Stimulated activated CD8-positive, alpha-beta memory T cell treated with anti-CD3 and anti-CD28 coated beads, Interleukin-15, amount 100 ng/mL, for 48 hours (primary cell): ENCODE measurements at places on chromosomes 6 and 20.

DNA sequence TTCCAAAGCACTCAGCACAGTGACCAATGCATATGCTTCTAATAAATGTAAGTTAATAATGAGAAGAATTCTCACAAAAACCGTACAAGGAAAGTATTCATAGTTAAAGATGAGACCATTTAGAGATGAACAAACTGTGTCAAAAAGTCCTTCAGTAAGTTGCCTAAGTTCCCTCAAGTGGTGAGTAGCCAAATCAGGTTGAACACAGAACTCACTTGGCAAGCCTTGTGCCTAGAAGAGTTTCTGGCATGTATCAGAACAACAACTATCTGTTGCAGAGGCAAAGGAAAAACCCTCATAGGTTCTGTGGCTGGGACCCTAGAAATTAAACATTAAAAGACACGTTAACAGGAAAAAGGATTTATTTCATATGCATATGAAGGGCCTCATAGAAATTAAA, 129.6 kb upstream of the DOK5 start:
- no peak for DNase-seq

DNA sequence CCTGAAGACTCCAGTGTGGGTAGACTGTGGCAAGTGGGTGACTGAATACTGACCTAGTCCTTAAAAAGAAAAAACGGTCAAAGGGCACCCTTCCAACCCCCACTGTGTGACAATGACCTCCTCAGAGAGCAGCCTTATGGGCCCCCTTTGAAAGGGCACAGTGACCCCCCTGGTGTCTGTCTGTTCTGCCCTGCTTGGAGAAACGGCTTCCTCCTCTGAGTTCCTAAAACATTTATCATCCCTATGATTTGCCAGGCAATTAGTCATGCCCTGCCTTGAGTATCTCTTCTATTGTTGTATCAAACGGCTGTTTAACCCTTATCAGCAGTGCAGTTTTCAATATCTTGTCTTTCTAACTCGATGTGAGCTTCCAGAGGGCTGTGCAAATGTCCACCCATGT, 21.0 kb upstream of the STX16 start:
- DNase-seq = no peak

DNA sequence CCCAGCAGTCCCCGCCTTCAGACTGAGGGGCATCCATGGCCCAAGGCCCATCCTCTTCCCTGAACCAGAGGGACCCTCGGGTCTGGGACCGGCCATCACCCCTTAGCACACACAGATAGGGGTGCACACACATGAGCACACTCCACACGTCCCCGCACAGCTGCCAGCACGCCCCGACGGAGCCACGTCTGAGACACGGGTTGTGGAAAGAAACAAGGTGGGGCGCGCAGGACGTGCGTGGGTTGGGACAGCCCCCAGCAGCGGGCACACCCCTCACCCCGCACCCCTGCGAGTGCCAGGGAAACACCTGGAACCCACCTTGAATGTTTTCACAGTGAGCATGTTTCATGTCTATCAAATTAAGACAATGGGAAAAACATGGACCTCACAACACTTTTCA, 6.4 kb downstream of the GATA5 start:
- no peak for DNase-seq

GRCh38 chr6:41697861-41698781, 37.3 kb downstream of the TFEB start:
- no peak for DNase-seq

DNA sequence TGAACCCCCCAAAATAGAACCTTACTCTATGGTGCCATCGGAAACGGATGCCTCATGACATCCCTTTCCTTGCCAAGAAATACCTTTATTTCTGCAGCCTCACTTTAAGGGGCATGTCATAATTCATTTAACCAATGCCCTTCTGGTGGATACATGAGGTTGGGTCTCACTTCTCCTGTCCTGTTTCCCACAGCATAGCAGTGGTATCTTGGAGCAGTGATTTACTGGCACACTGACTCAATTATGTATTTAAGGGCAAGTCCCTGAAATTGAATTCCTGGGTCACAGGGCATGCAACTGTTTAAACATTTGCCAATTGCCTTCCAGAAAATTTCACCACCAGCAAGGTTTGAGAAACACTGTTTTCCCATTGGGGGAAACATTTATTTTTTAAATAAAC, 639 bp upstream of the LBP start:
- DNase-seq = no peak

DNA sequence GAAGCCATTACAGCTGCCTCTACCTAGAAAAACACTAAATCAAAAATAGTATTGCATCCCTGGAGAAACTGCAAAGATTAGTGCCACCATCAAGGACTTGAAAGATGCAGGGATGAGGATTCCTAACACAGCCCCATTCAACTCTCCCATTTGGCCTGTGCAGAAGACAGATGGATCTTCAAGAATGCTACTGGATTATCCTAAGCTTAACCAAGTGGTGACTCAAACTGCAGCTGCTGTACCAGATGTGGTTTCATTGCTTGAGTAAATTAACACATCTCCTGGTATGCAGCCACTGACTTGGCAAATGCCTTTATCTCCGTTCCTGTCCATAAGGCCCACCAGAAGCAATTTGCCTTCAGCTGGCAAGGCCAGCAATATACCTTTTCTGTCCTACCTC, 117.4 kb downstream of the TBC1D32 start:
- DNase-seq = no peak

DNA sequence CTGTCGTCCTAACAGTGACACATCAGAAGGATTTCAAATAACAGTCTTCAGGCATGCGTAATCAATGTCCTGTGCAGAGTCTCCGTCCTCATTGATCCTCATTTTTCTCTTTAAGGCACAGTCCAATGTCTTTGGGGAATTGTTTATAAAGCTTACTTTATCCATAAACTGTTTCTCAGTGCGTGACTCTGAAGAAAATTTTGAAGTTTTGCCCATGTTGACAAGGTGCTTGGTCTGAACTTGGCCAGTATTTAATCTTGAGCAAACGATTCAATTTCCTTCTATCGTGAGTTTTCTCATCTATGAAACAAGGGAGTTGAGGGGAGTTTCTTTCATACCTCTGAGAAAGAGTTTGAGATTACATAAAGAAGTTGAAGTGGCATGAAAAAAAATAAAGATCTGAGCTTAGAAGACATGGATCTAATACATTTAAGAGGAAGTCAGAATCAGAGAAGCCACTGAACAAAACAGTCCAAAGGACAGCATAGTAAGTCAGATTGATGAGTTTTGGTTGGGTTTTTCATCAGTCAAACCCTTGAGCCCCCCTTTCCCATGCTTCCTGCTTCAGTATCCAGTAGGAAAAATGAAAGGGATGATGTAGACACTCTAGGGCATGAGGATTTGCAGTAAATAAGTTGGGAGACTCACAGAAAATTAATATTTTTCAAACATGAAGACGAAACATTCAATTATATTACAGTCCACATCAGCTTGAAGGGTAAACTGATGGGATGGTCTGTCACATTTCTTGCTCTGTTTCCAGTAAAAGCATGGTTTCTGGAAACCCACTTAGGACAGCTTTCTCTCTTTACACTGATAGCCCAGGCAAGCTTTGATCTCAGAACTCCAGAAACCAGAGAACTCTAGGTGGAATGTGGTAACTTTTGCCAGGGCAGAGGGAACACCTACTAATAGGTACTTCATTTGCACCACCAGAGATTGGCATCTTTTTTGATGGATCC, 8.1 kb downstream of the EDN1 start:
- no peak for DNase-seq

DNA sequence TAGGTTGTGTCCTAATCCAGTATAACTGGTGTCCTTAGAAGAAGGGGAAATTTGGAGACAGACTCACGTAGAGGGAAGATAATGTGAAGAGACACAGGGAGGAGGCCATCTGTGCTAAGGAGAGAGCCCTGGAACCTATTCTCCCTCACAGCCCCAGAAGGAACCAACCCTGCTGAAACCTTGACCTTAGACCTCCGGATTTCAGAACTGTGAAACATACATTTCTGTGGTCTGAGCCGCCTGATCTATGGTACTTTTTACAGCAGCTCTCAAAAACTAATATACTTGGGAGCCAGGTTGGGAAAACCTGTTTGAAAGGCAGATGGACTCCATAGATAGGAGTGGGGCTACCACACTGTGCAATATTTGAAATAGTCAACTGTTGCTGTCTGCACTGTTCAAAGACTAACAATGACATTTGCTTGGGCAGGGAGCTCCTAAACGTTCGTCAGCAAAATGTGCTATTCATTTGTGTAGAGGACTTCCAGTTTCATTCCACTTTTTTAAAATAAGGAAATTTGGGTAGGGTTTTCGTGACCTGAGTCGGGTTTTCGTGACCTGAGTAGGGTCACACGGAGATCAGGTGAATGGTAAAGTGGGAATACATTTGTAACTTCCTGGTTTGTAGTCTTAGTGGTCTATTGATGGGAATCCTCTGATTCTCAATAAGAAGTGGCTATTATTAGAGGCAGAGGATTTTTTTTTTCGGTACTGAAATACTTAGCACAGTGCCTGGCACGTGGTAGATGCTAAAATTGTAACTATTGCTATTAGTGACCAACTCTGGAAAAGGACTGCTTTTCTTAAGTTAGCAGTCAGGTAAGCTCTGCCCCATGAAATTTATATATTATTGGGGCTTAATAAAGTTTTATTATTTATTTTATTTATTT, 11.4 kb downstream of the TAGAP start:
- DNase-seq = no peak

DNA sequence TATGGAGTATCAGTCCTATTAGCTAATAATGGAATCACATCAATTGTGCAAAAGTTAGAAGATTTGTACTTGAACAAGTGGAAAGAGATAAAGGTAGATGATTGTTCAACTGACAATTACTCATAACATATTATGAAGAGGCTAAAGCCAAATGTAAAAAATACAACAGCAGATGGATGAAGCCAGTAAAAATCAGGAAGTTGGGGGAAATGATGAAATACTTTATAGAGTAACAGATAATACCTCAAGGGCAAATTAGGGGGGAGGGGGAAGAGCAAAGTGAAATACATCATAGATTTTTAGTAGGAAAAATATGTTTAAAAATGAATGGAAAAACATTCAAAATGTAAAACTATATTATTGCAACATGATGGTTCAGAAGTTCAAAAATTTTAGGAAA, 114.0 kb downstream of the PDSS2 start:
- DNase-seq = no peak

DNA sequence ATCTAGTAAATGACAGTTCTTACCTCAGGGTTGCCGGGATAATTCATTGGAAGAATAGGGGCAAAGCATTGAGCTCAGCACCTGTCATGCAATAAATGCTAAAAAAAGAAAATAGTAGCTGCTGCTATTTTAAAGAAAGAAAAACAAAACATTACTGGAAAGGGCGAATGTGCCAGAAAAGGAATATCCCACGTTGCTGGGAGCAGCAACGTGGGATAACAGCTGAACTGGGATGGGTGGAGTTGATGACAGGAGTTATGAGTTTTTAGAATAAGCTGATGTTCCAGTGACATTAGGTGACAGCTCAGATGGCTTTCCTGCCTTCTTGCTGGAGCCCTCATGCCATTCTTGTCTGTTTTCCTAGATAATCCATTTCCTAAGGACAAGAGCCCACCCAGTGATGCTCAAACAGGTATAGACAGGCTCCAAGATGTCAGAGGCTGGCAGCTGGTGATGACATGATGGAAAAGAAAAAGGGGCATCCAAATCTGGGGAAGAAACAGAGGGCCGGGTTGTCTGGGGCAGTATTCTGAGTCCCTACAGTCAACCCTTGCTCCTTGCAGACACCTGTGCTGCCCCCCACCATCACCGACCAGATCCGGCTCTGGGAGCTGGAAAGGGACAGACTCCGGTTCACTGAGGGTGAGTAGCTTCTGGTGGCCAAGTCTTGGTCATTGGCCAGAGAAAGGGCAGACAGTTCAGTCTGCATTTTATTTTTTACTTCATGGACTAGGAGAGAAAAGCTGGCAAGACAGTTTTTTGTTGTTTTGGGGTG, 1.1 kb upstream of the VARS2 start:
- DNase-seq = no peak

- no peak for DNase-seq
These were observed 32.2 kb downstream of the C6orf52 start for GRCh38 chr6:10662207-10662606.

DNA sequence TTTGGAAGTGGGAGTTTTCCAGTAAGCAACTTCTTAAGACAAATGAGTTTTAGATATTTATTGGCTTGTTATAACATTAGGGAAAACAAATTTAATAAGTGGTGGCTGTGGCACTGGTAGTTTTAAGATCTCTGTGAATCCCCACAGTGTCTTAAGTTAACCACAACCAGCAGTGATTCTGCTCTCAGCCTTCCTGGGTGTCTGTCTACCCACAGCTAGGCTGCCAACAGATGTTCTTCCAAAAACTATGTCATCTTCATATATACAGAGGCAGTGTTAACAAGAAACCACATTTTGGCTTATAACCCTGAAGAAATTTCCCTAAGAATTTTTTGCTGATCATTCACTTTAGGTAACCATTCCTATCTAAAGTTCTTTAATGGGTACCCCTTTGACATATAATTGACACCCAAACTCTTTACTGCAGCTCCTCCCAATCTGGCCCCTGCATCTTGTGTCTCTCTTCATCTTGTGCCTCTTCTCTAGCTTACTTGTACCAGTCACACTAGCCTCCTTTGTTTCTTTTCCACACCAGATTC, 52.7 kb downstream of the TOP1 start:
- no peak for DNase-seq

GRCh38 chr6:6599468-6599873, 11.0 kb downstream of the LY86 start:
- no peak for DNase-seq

- no peak for DNase-seq
These were observed 235.4 kb downstream of the HDGFL1 start for GRCh38 chr6:22804620-22805261.

DNA sequence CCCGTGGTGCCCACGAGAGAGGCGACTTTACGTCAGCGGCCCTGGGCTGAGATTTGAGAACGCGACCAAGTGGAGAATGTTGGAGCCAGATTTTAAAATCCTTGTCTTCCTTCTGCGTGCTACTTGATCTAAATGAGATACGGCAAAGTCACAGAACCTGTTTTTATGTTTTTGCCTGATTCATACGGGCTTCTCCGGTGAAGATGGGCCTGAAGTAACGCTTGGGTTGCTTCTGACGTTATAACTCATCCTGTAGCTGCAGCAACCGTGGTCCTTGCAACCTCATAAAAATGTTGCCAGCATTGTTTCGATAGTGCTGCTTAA, 462 bp upstream of the SLC35B3 start:
- DNase-seq = no peak

DNA sequence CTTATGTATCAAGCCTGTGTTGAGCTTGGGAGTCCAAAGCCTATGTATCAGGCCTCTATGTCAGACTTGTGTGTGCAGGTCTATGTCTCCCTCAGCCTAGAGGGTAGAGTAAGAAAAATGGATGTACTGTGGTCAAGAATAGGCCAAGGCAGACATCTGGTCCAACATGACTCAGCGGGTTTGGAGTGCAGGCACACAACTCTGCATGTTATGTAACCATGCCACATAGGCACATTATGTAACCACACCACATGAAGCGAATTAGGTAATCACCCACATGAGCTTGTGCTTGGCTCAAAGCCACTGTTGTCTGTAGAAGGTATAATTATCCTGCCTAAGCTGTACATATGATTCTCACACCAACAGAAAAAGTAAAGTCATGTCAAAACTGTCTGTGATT, 1190.5 kb upstream of the EYS start:
- no peak for DNase-seq

GRCh38 chr20:51463560-51463959, 79.0 kb downstream of the NFATC2 start:
- DNase-seq = no peak

GRCh38 chr6:129599467-129599866, 110.5 kb downstream of the ARHGAP18 start:
- DNase-seq = no peak

GRCh38 chr6:45789238-45789637, 226.4 kb downstream of the CLIC5 start:
- no peak for DNase-seq

GRCh38 chr6:7101290-7101689, 6.5 kb upstream of the RREB1 start:
- DNase-seq = no peak

- no peak for DNase-seq
These were observed 37.0 kb upstream of the XRN2 start for GRCh38 chr20:21266191-21266536.
